Thymus (tissue), 14 donors: ENCODE measurements at places on chromosomes 7 and 10. TPM values are rescaled to one million over a fixed set of nuclear protein-coding genes. Genes with fewer than 3 reads are reported as not detected.

Gene NKX1-2
- 0.05 TPM for total RNA-seq

DNA sequence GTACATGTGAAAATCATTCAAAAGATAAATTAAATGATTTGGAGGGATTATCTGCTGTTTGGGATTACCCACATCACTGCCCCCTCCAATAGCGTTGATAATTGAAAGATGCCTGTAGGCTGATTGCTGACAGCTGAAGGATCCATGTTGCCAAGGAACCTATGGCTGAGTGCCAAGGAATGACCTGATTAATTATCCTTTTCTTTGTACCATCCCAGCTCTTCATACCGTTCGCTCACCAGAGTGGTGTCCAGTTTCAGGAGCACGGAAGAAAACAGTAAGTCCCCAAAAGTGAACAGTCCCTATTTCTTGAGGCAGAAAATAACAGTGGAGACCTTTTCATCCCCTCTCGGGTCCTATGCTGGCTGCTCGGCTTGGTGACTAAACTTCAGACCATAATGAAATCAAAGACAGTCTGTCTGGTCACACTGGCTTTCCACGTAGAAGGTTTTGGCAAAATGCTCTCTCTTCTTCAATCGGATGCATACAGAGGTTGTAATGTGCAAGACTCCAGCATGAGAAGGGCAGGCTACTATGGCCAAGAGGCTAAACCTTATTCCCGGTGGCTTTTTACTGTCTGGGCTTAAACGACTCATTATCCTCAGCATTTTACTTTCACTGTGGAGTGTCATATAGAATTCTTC is 108.8 kb downstream of the SPAG6 start:
- DNase-seq = no peak
- no peaks in the 10 kb centered on the region for H3K4me1 ChIP-seq
- H3K27me3 ChIP-seq = no peaks in the 10 kb centered on the region
- no peak overlapping the region for H3K4me3 ChIP-seq

Gene TEX47
- total RNA-seq = not detected

GRCh38 chr7:83691095-83691494 is 42.2 kb upstream of the SEMA3E start:
- no peaks in the 10 kb centered on the region for H3K36me3 ChIP-seq
- H3K27me3 ChIP-seq = no peaks in the 10 kb centered on the region
- no peak overlapping the region for H3K4me3 ChIP-seq
- DNase-seq = no peak

Gene TSPAN14
- total RNA-seq = 16.6 TPM

GRCh38 chr10:1434202-1434601 is 303.1 kb downstream of the ADARB2 start:
- no peaks in the 10 kb centered on the region for H3K4me1 ChIP-seq
- H3K27ac ChIP-seq = no peak overlapping the region
- H3K4me3 ChIP-seq = no peak overlapping the region
- no peaks in the 10 kb centered on the region for H3K36me3 ChIP-seq

DNA sequence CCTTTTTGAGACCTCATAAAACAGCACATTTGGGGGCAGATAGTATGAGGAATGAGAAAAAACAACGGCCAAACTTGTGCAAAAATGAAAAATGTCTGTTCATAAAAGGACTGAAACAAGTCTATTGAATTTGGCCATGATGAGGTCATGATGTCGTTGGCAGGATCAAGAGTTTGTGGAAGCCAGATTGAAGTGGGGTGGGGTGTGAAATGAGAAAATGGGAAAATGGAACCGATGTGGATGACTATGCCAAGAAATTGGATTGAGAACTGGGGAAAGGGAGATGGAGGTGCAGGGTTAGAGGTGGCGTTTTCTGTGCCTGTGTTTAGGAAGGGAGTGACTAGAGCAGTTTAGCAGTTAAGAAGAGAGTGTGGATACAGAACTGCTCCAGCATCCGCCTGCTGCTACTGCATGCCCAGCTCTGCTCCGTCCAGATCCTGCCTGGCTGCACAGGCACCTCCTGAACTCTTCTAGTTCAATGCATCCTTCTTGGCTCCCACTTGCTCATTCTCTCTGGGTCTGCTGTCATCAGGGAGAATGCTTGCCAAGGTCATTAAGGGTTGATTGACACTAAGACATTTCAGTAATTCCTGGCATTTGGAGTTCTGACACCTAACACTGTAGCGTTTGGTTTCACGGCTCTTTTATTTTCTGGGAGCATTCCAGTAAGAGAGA is 111.9 kb downstream of the GALNT17 start:
- H3K27ac ChIP-seq = no peak overlapping the region
- no peaks in the 10 kb centered on the region for H3K27me3 ChIP-seq
- H3K36me3 ChIP-seq = no peaks in the 10 kb centered on the region
- no peaks in the 10 kb centered on the region for H3K4me1 ChIP-seq

Gene ZPBP
- total RNA-seq = 0.14 TPM

Gene CRPPA
- 1.4 TPM for total RNA-seq

GRCh38 chr7:127673902-127674301 is 21.9 kb downstream of the SND1 start:
- H3K27me3 ChIP-seq = no peaks in the 10 kb centered on the region
- no peak overlapping the region for H3K4me3 ChIP-seq
- H3K4me1 ChIP-seq = no peaks in the 10 kb centered on the region
- peaks cover 6% of the 10 kb centered on the region for H3K36me3 ChIP-seq
- DNase-seq = no peak
- H3K27ac ChIP-seq = no peak overlapping the region

Gene GRM3
- 0.05 TPM for total RNA-seq
